ENCODE measurements at places on chromosomes 7 and 10.

DNA sequence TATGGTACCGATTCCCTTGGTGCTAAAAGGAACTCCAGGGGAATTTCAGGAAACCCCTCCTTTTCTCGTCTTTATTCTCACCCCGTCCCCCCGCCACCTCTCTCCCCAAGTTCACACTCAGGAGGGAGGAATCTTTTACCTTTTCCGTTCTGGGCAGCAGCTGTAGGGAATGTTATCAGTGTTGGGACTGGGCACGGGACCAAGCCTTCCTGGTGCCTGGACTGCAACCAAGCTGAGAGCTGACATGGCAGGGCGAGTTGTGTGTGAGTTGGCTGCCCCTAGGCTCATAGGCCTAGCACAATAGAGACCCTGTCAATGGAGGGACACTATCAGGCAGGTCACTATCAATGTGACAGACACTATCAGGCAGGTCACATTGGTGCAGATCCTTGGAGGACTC lies 121.4 kb downstream of the TCF7L2 start:
- no peak for DNase-seq

DNA sequence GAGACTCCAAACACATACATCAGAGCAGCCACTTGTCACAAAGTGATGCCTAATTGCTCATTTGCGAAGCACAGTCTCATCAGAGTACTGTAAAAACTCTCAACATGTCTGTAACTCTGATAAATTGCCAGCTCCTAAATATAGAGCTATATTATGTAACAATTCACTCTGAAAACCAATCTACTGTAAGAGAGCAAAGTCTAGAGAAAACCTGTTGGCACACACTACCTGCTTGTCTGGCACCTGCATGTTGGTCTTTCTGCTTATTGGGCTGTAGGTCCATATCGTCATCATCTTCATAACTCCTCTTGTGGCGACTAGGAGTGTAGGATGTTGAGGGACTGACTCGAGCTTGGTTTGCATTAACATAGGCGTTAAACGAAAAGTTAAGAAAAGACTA lies 19.8 kb downstream of the MCMBP start:
- no peak for DNase-seq

- no peak for DNase-seq
Observed at GRCh38 chr7:46811529-46811928, 770.4 kb downstream of the TNS3 start.

- no peak for DNase-seq
Observed at GRCh38 chr10:97889461-97890265, 40.0 kb downstream of the GOLGA7B start.

DNA sequence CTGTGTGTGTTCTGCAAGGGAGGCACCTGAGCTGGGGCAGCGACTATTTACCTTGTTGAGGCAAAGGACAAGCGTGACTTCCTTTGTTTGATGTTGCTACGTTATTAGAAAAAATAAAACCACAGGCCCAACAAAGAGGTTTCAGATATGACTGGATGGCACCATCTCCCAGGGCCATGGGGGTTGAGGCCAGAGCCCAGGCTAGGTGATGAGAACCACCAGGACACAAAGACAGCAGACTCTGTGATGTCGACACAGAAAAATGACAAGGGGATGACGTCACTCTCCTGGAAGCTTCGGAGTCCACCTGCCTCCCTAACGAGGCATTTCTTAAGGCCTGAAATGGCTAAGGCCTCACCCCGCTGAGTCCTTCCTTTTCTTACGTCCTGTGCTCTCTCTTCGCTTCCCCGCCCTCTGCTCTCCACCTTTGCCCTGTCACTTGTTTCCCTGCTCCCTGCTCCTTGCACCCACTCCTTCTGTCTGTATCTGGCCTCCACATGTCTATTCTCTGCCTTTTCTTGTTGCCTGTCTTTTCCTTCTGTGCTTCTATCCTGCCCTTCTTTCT lies 83.0 kb upstream of the ADRB1 start:
- no peak for DNase-seq

- no peak for DNase-seq
Observed at GRCh38 chr7:80098795-80099194, 35.8 kb upstream of the GNAI1 start.

DNA sequence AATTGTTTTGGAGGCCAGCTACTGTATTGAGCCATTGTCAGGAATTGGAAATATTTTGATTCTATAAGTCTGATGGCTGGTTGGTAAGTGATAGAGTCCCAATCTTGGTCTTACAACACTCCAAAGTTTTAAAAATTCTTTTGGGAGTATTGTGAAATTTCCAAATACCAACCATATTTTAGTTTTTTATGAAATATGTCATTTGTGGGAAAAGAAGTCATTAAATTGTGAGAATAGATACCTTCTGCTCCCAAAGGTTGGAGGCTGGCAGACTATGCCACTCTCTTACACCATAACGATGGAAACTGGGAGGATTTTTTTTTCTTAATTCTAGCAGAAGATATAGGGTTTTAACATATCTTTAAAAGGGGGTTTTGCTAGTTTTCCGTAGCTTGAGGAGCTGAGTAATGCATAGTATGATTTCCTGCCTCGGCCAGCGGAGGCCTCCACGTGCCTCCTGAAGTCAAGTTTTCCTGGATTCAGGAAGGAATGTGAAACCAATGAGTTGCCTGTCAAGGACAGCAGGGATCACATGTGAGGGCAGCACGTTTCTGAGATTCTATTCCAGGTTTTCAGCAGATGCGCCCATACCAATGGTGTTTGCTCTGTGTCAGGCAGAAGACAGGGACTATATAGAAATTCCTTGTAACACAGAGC lies 92.2 kb upstream of the LAMB4 start:
- no peak for DNase-seq
